Activated T-cell treated with anti-CD3 and anti-CD28 coated beads for 1 hour (primary cell): ENCODE measurements at places on chromosomes 13 and 19.

GRCh38 chr19:28523619-28524018 is 689.3 kb downstream of the UQCRFS1 start:
- no peak for DNase-seq

DNA sequence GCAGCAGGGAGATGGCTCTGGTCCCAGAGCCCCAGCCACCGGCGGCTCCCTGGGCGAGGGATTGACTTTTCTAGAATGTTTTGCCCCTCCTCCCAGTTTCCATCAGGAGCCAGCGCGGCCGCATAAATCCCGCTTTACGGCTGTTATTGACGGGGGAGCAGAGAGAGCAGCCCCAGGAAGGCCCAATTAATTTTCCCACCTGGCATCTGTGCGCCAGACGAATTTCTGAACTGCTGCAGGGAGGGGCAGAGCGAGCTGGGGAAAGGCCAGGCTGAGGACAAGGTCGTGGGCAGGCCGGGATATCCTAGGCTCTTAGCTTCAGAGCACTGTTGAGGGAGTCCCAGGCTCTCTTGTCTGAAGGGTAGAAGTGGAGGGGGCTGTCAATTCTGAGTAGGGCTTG is 24.7 kb downstream of the ZNRF4 start:
- DNase-seq: no peak

GRCh38 chr19:6802336-6803035 is 30.0 kb downstream of the VAV1 start:
- DNase-seq: peak; percentile 45

- no peak for DNase-seq
These were observed 6.3 kb upstream of the RDH13 start for GRCh38 chr19:55068950-55069864.

GRCh38 chr13:95948656-95949055 is 104.5 kb downstream of the UGGT2 start:
- no peak for DNase-seq

DNA sequence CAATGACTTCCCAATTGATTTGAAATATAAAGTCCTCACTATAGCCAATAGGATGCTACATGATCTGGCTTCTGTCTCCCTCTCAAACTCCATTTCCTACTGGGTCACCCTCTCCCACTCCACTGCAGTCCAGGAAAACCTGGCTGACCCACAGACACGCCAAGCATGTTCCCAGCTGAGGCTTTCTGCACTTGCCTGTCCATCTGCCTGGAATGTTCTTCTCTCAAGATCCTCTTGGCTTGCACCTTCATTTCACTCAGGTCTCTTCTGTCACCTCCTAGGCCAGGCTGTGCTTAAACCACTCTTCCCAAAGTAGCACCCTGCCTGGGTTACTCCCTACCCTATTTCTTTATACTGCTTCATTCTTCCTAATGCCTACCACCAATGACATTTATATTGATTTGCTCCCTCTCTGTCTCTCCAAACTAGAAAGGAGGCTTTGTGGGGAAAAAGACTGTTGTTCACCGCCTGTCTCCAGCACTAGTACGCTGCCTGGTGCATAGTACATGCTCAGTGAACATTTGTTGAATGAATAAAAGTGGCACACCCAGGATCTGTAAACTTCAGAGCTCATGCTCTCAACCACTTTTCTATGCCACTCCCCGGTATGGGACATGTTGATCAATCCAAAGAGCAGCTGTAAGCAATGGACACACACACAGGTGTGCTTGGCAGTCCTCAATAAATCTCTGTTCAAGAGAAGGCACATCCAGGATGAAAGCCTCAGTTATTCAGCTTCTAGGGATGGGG is 261.3 kb downstream of the FOXO1 start:
- no peak for DNase-seq

DNA sequence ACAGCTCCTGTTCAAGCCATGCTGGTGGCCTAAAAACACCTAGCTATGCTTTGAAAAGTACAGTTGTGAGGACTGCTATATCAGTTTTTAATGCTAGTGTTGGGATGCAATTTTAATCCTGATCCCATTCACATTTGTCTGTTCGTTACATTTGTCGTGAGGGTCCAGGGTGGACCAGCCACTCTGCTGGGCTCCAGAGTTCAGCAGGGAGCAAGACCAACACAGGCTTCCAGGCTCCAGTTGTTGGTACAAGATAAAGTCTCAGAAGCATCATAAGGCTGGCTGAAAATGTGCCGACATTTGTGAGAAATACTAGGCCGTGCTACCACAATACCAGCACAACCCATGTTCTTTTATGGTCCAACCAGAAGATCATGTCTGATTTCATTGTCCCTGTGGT is 210.6 kb downstream of the SLC7A1 start:
- DNase-seq: no peak

DNA sequence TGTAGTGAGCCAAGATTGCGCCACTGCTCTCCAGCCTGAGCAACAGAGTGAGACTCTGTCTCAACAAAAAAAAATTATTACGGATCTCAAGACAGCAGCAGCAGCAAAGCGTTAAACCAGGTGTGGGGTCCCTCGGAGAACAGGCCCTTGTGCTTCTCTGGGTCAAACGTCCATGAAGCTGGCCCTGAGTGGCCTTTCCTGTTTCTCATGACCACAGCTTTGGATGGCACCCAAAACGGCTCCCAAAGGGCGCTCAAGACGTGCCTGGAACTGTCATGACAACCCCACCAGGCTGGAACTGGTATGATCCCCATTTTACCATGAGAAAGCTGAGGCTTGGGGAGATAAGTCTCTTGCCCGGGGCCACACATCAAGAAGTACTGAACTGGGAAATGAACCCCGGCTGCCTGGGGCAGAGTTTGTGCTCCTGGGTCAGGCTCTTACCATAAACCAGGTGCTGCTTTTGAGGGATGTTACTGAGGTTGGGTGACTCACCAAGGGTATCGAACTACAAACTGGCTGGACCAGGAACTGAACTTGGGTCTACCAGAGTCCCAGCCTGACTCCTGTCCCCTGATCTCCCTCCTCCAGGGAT is 11.6 kb upstream of the SAMD1 start:
- DNase-seq: no peak

DNA sequence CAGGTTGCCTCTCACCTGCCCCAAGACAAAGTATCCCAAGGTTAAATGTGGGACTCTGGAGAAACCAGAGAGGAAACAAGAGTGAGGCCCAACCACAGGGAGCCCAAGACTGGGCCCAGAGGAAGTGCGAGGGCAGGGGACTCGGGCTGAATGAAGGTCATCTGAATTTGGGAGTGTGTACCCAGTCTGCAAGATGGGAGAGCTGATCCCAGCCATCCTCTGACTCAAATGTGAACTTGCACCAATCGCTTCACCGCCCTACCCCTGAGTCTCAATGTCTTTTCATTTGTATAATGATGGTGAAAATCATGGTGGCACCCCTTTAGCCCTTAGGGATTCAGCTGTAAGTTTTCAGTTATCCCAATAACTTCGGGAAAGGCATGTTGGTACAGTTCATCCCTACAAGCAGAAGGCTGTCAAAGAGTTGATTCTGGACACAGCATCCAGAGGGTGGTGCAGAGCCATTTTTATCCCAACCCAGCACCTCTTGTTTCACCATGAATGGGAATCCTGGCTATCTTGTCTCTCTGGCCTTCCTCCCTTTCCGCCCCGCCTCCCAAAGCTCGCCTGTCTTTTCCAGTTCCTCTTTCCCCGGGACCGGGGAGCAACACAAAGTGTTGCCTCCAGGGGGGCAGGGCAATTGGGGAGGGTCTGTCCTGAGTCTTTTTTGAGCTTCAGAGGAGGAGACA is 123.4 kb downstream of the NUFIP1 start:
- DNase-seq: no peak

GRCh38 chr19:23971598-23971997 is 56.9 kb downstream of the ZNF726 start:
- no peak for DNase-seq

- no peak for DNase-seq
These were observed 19.5 kb downstream of the PTPRS start for GRCh38 chr19:5321066-5321642.

GRCh38 chr13:24888291-24888931 is 124.4 kb downstream of the RNF17 start:
- DNase-seq: no peak

- no peak for DNase-seq
These were observed 577.1 kb upstream of the PRR20A start for GRCh38 chr13:56563663-56564062.

GRCh38 chr13:99425485-99426341 is 75.6 kb upstream of the TM9SF2 start:
- no peak for DNase-seq

GRCh38 chr13:29105779-29106178 is 285.6 kb downstream of the MTUS2 start:
- no peak for DNase-seq

GRCh38 chr19:18699403-18700054 is 16.0 kb downstream of the CRTC1 start:
- DNase-seq: no peak

DNA sequence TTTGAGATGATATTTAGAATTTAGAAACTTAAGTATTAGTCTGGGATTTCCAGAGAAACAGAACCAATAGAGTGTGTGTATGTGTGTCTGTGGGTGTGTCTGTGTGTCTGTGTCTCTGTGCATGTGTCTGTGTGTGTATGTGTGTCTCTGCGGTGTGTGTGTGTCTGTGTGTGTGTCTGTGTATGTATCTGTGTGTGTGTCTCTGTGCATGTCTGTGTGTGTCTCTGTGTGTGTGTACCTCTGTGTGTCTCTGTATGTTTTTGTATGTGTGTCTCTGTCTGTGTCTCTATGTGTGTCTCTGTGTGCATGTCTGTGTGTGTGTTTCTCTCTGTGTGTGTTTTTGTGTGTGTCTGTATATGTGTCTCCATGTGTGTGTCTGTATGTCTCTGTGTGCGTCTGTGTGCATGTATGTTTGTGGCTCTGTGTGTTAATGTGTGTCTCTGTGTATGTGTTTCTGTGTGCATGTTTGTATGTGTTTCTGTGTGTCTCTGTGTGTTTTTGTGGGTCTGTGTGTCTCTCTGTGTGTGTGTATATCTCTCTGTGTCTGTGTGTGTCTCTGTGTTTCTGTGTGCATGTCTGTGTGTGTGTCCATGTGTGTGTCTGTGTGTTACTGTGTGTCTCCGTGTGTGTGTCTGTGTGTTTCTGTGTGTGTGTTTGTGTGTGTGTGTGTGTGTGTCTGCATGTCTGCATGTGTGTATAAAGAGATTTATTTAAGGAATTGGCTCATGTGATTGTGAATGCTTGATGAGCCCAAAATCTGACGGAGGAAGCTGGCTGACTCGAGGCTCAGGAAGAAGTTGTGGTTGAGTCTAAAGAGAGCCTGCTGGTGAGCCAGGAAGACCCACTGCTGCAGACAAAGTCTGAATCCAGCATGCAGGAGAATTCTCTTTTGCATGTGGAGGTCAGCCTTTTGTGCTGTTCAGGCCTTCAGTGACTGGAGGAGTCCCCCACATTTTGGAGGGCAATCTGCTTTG is 22.2 kb downstream of the GPR42 start:
- DNase-seq: no peak

- peak; percentile 19 for DNase-seq
These were observed 441.0 kb downstream of the COG6 start for GRCh38 chr13:40096357-40096901.

DNA sequence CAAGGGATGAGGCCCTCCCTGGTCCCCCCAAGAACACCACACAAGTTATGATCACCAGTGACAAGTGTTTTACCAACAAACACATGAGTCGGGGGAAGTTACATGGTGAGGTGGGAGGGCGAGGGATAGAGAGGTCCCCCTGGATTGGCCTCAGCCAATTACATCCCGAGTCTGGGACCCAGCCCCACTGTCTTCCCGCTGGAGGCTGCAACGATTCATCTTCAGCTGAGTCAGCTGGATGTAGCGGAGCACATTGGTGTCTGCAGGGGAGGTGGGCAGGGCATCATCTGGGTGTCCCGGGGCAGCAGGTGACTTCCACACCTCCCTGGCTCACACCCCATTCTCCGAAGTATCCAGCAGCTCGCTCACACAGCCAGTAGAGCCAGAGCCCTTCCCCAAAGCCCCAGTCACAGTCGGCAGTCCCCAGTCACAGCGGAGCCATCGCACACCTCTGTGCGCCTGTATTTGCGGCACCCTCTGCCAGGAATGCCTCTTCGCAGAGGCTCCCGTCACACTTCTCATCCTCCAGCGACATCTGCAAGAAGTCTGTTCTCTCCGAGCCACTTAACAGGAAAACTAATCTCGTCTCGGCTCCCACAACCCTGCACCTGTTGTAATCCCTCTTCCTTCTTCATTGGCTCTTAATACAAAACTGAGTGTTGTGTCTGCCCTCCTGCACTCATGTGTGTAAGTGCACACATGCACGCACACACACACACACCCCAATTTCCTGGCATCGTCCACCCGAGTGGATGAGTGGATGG is 2.0 kb downstream of the TTC9B start:
- DNase-seq: no peak

- DNase-seq: no peak
These were observed 34.0 kb downstream of the VAV1 start for GRCh38 chr19:6806488-6806887.
